Stimulated activated naive B cell treated with anti-CD40 and anti-IgM and Interleukin-4, amounts not matched to agents 10 μg/mL and 1 μg/mL and 100 μg/mL, for 72 hours (primary cell): ENCODE measurements at places on chromosomes 6 and 20.
A peak's percentile ranks its signal among the peaks of the same experiment; 100 is the strongest.

GRCh38 chr6:130593948-130594347 is 228.1 kb downstream of the TMEM200A start:
- peak overlapping the region; percentile 36 for H3K4me3 ChIP-seq
- H3K27ac ChIP-seq: peak overlapping the region; percentile 57
- peaks cover 6% of the 10 kb centered on the region for H3K36me3 ChIP-seq

GRCh38 chr20:57665589-57665971 is 44.2 kb downstream of the PMEPA1 start:
- H3K27me3 ChIP-seq: no peaks in the 10 kb centered on the region
- H3K4me3 ChIP-seq: no peak overlapping the region
- H3K4me1 ChIP-seq: peaks cover 66% of the 10 kb centered on the region
- no peak overlapping the region for H3K27ac ChIP-seq
- peaks cover 5% of the 10 kb centered on the region for H3K36me3 ChIP-seq

DNA sequence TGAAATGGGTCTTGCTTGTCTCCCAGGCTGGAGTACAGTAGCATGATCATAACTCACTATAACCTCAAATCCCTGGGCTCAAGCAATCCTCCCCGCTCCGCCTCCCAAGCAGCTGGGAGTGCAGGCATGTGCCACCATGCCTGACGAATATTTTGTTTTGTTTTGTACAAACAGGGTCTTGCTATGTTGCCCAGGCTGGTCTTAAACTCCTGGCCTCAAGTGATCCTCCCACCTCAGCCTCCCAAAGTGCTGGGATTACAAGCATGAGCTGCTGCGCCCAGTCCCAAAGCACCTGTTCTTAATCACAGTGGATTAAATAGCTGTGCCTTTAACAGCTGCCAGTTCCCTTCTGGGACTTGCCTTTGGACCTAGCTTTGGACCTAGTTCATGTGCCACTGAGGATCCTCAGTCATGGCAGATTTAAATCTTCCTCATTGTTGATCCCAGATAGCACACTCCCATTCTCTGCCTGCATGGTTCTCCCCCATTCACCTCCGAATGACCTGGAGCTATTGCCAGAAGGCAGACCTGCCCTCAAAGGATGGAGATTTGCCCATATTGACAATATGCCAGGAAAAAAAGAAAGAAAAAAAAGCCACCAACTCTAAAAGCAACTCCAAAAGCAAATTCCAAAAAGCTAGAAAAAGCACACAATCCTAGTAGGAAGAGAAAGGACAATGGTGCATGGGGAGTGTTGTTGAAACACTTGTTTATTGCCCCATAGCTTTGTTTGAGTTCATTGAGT is 10.6 kb downstream of the POFUT1 start:
- H3K36me3 ChIP-seq: peaks cover 49% of the 10 kb centered on the region
- no peaks in the 10 kb centered on the region for H3K4me1 ChIP-seq
- DNase-seq: no peak
- no peak overlapping the region for H3K4me3 ChIP-seq
- H3K27me3 ChIP-seq: no peaks in the 10 kb centered on the region
- no peak overlapping the region for H3K27ac ChIP-seq

GRCh38 chr6:148578489-148578814 is 168.4 kb upstream of the UST start:
- no peak overlapping the region for H3K4me3 ChIP-seq
- no peak for DNase-seq
- peaks cover 13% of the 10 kb centered on the region for H3K4me1 ChIP-seq
- H3K27ac ChIP-seq: no peak overlapping the region
- peaks cover 8% of the 10 kb centered on the region for H3K27me3 ChIP-seq
- no peaks in the 10 kb centered on the region for H3K36me3 ChIP-seq

- no peak overlapping the region for H3K4me3 ChIP-seq
- no peaks in the 10 kb centered on the region for H3K36me3 ChIP-seq
These were observed 76.7 kb downstream of the IYD start for GRCh38 chr6:150445486-150445885.

GRCh38 chr20:49765846-49766541 is 46.6 kb upstream of the SLC9A8 start:
- H3K27me3 ChIP-seq: peaks cover 12% of the 10 kb centered on the region
- H3K4me1 ChIP-seq: peaks cover 4% of the 10 kb centered on the region
- no peak overlapping the region for H3K27ac ChIP-seq
- no peak overlapping the region for H3K4me3 ChIP-seq
- no peaks in the 10 kb centered on the region for H3K36me3 ChIP-seq

DNA sequence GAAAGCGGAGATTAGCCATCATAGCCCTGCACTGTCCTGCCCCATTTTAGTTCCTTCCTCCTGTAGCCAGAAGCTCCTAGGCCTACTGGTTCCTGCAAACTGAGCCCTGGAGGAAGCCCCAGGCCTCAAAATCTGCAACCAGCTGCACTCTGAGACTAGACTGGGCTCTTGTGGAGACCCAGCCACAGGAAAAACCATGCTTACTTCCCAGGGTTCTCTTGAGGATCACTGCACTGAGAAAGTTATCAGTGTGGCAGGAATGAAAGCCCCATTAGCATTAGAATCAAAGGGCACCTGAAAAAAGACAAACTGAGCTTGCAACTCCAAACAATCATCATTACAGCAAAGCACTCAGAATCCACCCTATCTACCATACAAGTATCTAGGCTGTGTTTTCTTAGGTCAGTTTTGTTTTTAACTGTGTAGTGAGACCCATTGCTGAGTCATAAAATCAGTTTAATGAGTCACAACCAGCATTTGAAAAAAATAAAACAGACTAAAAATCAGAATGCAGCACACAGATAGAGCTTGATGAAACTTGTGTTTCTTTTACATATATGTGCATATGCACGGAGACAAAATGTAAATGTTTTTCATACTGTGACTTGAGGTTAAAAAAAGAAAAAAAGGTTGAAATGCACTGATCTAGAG is 91.0 kb downstream of the UNC5CL start:
- peaks cover 13% of the 10 kb centered on the region for H3K27me3 ChIP-seq
- no peak overlapping the region for H3K27ac ChIP-seq
- H3K4me1 ChIP-seq: no peaks in the 10 kb centered on the region

DNA sequence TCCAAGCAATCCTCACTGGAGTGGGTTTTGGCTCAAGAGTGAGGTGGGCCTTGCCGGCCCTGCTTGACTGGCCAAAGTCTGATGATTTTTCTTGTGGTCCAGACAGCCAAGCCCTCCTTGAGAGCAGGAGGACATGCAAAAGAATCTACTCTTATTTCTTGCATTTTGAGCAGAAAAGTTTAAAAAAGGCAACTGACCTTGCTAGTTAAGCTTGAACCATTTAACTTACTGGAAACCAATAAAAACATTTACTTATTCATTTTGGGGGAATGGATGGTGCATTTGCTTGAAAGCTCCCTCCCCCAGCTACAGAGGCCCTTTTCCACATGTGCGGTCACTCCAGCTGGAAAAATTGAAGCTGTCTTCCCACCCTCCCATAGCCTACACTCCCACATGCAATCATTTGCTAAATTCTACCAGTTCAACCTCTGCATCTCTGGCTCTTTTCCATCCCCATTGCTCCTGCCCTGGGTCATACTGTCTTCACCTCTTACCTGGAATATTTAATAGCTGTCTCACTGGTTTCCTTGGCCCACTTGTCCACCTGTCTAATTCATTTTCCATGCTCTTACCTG is 527.9 kb downstream of the DHX35 start:
- no peak overlapping the region for H3K27ac ChIP-seq
- no peaks in the 10 kb centered on the region for H3K27me3 ChIP-seq
- DNase-seq: no peak
- H3K4me1 ChIP-seq: no peaks in the 10 kb centered on the region

GRCh38 chr6:52514514-52514913 is 62.3 kb downstream of the TRAM2 start:
- H3K27ac ChIP-seq: no peak overlapping the region
- peaks cover 17% of the 10 kb centered on the region for H3K36me3 ChIP-seq
- no peak overlapping the region for H3K4me3 ChIP-seq
- H3K4me1 ChIP-seq: no peaks in the 10 kb centered on the region

DNA sequence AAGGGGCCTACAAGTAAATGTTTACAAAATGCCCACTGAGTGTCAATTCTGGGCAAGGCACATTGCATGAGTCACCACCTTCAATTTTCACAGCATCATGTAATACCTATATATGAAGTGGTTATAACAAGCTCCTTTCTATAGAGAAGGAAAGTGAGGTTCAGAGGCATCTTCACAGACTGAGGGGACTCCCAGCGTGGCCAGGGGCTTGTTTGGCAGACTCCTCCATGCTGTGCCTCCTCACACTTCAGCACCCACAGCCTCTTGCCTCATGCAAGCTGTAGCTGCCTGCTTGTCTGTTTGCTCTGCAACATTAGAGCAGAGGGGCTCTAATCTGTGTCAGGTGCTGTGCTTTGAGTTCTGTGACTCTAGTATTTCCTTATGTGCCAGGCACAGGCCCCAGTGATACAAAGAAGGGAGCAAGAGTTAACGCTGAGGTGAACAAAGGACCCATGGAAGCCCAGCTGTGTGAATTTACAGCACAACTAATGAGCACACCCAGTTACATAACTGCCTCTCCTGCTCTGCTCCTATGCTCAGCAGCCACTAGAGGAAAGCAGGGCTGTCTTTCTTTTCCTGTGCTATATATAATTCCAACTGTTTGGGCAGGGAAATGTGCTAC is 72.3 kb downstream of the ZHX3 start:
- H3K27ac ChIP-seq: no peak overlapping the region
- H3K27me3 ChIP-seq: no peaks in the 10 kb centered on the region
- no peak overlapping the region for H3K4me3 ChIP-seq
- no peak for DNase-seq
- peaks cover 15% of the 10 kb centered on the region for H3K36me3 ChIP-seq

GRCh38 chr6:170480050-170480692 is 72.9 kb downstream of the PSMB1 start:
- no peaks in the 10 kb centered on the region for H3K4me1 ChIP-seq
- H3K4me3 ChIP-seq: no peak overlapping the region

GRCh38 chr6:148182378-148182777 is 160.3 kb upstream of the SASH1 start:
- peaks cover 21% of the 10 kb centered on the region for H3K27me3 ChIP-seq
- no peak overlapping the region for H3K27ac ChIP-seq
- H3K4me3 ChIP-seq: no peak overlapping the region

DNA sequence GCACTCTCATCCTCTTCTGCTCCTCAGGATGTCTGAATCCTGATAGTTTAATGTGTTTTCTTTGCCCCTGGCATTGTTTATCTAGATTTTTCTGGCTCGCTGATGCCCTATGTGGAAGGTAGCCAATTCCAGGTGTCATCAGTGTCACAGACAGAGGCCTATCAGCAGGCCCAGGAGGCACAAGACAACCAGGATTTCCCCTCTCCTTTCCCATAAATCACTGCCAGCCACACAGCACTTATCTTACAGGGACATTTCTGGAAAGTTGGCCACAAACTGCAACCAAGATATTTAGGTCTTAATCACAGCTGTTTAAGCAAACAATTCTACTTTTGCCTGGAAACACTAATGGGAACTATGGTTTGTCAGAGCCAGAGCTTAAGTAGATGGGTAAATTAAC is 28.1 kb downstream of the ADGRF5 start:
- no peak overlapping the region for H3K27ac ChIP-seq
- no peaks in the 10 kb centered on the region for H3K27me3 ChIP-seq
- no peaks in the 10 kb centered on the region for H3K36me3 ChIP-seq
- H3K4me3 ChIP-seq: no peak overlapping the region

DNA sequence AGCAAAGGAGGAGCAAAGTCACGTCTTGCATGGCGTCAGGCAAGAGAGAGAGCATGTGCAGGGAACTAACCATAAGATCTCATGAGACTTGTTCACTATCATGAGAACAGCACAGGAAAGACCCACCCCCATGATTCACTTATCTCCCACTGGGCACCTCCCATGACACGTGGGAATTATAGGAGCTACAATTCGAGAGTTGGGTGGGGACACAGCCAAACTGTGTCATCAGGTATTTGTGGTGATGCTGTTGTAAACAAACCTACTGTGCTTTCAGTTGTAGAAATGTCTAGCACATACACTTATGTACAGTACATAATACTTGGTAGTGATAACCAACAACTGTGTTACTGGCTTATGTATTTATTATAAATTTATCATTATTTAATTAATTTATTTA is 128.3 kb downstream of the UTRN start:
- no peak overlapping the region for H3K27ac ChIP-seq
- H3K27me3 ChIP-seq: no peaks in the 10 kb centered on the region
- H3K4me1 ChIP-seq: peaks cover 33% of the 10 kb centered on the region
- DNase-seq: no peak
- peaks cover 9% of the 10 kb centered on the region for H3K36me3 ChIP-seq

GRCh38 chr20:37295595-37295994 is 6.1 kb downstream of the MANBAL start:
- no peak for DNase-seq
- H3K4me1 ChIP-seq: peaks cover 56% of the 10 kb centered on the region
- no peak overlapping the region for H3K27ac ChIP-seq

- no peak for DNase-seq
- H3K4me3 ChIP-seq: no peak overlapping the region
- no peaks in the 10 kb centered on the region for H3K36me3 ChIP-seq
These were observed 211.4 kb downstream of the FUT9 start for GRCh38 chr6:96227135-96227534.

- DNase-seq: peak; percentile 80
- peak within 1 kb of the TSS; percentile 91 for H3K4me3 ChIP-seq
- H3K4me1 ChIP-seq: peaks cover 37% of the 10 kb centered on the region
- peak within 1 kb of the TSS; percentile 98 for H3K27ac ChIP-seq
- H3K27me3 ChIP-seq: peaks cover 12% of the 10 kb centered on the region
These were observed at the start of gene SNHG17 for GRCh38 chr20:38434770-38435554. Gene SNHG17 (minus strand): TSS chr20:38435328.

DNA sequence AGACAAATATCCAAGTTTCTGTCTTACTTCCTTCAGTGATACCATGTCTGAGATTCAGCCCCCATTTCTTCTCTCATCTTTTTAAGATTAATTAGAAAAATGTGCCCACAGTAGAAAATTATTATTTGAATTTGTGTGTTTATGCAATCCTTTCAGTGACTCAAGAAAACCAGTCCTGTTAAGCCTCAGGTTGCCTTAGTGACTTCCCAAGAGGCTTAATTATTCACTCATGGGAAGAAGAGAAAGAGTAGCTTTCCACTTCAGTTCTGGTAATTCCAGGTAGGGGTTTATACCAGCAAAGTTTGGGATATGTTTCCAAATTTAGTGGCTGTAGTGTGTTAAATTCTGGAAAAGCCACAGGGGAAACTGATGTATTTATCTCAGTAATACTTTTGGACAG is 149.1 kb downstream of the RIMS1 start:
- no peaks in the 10 kb centered on the region for H3K27me3 ChIP-seq
- H3K4me1 ChIP-seq: peaks cover 1% of the 10 kb centered on the region
- no peak for DNase-seq
- H3K4me3 ChIP-seq: no peak overlapping the region

DNA sequence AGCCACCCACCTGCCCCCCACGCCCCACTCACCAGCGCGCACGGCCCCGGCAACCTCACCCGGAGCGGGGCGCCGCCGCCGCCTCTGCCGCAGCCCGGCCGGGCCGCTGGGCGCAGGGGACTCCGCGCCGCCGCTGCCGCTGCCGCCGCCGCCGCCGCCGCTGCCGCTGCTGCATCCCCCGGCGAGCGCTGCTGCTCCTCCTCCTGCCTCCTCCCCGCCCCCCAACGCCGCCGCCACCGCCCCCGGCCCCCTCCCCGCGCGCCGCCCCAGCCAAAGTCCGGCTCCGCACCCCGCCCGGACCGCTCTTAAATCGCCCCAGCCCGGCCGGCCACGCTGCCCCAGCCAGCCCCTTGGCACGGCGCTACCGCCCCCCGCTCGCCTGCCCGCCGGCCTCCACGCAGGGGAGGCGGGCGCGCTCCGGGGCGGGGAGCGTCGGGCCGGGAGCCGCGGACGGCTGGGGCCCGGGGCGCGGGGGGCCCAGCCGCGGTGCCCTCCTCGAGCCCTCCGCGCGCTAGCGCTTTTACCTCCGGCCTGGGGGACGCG is at the start of gene SULF2:
TSS of gene SULF2 (minus strand) at position 171 of the 543 bp plus-strand sequence. CDS start 28,118 bp downstream, outside the sequence.
- DNase-seq: no peak
- peak within 1 kb of the TSS; percentile 86 for H3K4me3 ChIP-seq
- no peaks in the 10 kb centered on the region for H3K36me3 ChIP-seq
- H3K27me3 ChIP-seq: peaks cover 67% of the 10 kb centered on the region
- H3K4me1 ChIP-seq: peaks cover 16% of the 10 kb centered on the region
